ENCODE measurements at places on chromosomes 16 and 17.
A peak's percentile ranks its signal among the peaks of the same experiment; 100 is the strongest.

DNA sequence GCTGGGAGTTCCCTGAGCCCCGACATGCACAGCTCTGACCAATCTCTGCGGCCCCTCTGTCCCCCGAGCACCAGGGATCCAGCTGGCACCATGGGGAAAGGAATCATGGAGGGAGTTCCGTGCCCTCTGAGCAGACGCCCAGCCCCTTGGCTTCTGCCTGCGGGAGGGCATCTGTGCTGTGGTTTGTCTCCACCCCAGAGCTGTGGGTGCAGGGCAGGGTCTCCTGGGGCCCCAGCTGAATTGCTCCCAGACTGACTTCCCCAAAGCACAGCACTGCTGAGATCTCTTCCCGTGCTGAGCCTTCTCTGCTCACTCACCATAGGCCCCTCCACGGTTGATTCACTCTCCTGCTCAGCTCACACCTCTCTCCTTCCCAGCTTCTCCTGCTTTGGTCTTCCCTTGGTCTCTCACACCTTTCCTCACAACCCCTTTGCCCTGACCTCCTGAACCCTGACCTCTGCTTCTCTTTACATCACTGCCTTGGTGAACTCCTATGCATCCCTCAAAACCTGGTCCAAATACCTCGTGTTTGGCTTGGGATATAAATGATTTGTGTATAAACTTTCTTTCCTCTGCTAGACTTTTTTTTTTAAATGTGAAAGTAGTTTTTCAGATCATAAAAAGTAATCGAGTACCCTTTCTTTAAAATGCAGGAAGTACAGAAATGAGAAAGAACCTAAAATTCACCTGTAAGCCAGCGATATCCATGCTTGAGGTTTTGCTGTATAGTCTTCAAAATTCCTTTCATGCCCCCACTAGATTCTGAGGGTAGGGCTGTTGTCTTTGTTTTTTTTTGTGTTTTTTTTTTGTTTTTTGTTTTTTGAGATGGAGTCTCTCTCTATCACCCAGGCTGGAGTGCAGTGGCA is 265.3 kb downstream of the SEC14L1 start:
- DNase-seq: peak; percentile 67

DNA sequence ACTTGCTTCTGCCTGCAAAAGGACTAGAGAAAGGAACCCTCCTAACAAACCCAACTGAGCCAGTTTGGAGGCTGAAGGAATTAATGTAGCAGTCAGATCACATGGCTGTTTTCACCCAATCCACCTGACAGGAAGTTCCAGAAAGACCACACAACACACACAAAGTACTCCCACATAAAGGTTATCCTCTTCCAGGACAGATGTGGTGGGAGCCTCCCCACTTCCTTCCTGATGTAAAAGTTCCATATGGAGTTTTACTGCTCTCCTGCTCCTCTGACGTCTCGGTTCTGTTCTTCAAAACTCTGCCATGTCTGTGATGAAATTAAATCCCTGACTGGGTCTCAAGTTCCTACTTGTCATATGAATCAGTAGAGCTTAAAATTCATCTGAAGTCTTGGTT is 497.0 kb upstream of the HSBP1 start:
- DNase-seq: no peak

DNA sequence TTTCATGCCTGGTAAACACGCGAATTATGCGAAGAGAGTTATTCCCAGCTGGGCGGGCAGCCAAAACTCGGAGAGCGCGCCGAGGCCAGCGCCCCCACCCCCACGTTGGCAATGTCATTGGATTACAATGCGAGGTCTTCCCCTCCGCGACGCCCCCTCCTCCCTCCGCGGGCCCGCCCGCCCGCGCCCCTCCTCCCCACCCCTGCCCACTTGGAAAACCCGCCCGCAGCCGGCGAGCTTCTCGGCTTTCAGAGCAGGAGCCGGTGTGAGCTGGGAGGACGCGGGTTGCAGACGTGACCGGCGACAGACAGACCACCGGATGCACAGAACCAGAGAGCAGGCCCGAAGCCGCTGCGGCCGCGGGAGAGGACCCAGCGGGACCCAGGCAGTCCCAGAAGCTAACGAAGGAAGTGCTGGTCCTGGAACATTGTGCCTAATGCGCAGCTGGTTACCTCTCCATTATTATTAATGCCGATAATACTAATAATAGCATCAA is 4.0 kb downstream of the NOG start:
- peak; percentile 64 for DNase-seq

- no peak for DNase-seq
Measured at GRCh38 chr17:34617398-34617797, 38.0 kb downstream of the TMEM132E start.

DNA sequence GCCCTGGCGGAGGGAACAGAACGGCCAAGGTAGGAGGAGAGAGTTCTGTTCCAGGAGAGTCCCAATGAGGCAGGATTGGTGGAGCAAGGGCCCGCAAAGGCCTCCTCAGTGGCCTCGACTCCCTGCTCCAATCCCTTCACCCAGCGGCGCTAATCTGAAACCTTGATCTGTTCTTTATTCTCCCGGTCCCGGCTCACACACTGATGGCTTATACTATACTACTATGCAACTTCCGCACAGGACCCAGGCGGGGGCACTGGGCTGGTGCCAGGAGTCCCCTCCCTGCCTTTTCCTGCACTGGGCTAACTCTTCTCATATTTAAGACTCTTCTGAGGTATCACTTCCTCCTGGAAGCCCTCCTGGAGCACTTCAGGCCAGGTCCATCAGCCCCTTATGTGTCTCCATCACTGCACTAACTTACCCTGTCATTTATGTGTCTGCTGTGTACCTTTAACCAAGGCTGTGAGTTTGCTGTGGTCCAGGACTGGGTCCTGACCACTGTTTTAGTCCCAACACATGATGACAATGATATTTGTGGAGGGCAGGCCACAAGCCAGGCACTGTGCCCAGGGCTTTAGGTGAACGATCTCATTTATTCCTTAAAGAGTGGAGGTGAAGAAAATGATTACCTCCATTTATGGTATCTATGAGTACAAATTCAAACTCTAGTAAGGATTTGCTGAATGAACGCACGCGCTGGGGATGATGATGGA is 6.8 kb downstream of the CCDC102A start:
- no peak for DNase-seq
